ENCODE measurements at places on chromosomes 11 and 22.

- peak; percentile 65 for DNase-seq
These were observed 712 bp upstream of the SLC2A11 start for GRCh38 chr22:23856721-23857605.

DNA sequence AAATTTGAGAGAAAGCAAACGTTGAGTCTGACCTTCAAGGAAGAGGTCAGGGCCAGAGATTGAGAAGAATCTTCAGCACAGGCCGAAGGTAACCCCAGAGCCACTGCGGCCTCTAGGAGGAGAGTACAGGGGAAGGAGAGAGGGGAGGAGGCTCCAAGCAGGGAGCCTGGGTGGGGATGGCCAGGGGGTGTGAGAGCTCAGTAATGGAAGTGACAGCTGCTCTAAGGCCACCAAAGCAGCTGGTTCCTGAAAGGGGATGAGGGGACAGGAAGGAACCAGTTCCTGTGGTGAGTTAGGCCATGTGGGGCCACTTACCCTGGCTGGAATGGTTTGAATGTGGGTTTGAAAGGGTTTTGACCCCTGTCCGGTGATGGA, 46.1 kb downstream of the PISD start:
- DNase-seq: no peak

GRCh38 chr11:69899957-69900821, 81.0 kb upstream of the FGF3 start:
- DNase-seq: no peak

DNA sequence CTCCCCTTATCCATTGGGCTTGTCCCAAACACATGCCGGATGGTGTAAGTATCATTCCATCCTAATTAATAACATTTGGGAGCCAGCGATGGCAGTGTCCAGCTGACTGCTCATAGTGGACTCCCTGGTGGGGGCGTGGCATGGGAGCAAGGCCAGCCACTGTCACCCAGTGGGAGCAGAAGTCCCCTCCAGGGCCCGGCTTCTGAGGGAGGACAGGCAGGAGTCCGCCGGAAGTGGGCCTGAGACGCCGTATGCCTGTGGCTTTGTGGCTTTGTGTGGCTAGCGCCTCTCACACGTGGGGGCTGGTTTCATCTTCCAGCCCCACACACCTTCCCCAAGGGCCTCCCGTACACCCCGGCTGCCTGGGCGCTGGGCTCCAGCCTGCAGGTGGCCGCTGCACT, 124.5 kb downstream of the KCNQ1 start:
- no peak for DNase-seq

DNA sequence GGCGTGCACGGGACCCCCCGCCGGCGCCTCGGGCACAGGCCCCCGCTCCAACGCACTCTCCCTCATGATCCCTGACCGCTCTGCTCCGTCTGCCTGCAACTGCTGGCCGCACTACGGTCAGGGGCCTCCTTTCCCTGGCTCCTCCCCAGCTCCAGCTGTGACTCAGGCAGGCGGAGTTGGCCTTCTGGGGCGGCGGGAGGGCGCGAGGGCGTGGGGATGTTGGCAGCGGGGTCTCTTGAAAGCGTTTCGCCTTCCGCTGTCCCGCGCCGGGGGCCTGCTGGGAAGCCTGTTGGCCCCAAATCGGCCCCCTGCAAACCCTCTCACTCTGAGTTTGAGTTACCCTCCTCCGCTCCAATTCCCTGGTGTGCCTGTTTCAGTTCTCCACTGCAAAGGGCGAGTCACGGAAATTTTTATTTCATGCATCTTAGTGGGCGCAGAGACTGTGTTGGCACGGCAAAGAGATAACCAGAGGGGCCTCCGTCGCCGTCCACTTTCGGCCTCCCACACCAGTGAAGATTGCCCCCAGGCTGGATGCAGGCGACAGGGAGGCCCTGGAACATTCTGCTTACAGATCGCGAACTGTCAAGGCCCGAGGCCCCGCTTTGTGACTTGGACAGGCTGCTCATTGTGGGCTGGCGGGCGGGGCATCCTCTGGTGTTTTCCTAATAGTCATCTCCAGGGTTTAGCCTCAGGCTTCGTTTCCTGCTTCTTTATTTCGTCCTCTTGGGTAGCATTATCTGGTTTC, at the start of gene CAVIN3:
TSS of gene CAVIN3 (minus strand) at position 91 of the 745 bp plus-strand sequence. CDS start at position 66, 25 bp downstream.
- peak; percentile 34 for DNase-seq

GRCh38 chr22:44537467-44537866, 39.4 kb upstream of the RTL6 start:
- no peak for DNase-seq

- peak; percentile 33 for DNase-seq
These were observed 7.8 kb downstream of the SIPA1 start for GRCh38 chr11:65645710-65646109.

- DNase-seq: no peak
These were observed 2.3 kb downstream of the CHID1 start for GRCh38 chr11:908273-908672.

- DNase-seq: no peak
These were observed 20.4 kb downstream of the FBXO7 start for GRCh38 chr22:32494971-32495370.

GRCh38 chr22:31185056-31185455, 25.1 kb downstream of the RNF185 start:
- no peak for DNase-seq

DNA sequence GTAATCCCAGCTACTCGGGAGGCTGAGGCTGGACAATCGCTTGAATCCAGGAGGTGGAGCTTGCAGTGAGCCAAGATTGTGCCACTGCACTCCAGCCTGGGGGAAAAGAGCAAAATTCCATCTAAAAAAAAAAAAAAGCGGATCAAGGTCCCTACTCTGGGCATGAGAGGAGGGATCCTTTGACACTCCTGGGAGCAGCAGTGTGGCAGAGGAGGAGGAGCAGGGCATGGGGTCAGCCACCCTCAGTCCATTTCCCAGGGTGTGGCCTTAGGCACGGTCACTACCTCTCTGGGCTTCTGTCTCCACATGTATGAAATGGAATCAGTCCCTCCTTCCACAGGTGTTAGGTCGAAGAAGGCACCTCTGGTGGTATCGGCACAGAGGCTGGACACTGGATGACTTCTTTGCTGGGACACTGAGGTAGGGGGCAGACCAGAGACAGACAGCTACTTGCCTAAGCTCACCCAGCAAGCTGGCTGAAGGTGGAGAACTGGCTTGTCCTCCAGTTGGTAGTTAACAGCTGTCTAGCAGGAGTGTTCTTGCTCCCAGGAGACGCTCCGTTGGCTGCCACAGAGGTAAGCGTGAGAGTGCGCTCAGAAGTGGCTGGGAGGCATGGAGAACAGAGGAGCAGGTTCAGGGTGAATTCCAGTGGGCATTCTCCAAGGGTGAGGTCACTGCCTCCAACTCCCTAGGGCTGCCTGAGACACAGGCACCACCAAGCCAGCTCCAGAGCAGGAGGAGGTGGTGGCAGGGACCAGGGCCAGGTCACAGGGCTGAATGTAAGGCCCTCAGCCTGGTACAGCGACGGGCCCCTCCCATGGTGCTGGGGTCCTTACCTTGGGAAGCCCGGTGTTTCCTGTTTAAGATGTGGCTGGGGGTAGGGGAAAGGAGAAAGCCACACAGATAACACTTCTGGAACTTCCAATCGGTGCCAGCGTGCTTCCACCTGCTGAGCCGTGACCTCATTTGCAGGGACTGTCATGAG, 19.5 kb downstream of the TXN2 start:
- DNase-seq: peak; percentile 66

GRCh38 chr22:27115816-27116256, 458.4 kb downstream of the MIAT start:
- DNase-seq: peak; percentile 66

DNA sequence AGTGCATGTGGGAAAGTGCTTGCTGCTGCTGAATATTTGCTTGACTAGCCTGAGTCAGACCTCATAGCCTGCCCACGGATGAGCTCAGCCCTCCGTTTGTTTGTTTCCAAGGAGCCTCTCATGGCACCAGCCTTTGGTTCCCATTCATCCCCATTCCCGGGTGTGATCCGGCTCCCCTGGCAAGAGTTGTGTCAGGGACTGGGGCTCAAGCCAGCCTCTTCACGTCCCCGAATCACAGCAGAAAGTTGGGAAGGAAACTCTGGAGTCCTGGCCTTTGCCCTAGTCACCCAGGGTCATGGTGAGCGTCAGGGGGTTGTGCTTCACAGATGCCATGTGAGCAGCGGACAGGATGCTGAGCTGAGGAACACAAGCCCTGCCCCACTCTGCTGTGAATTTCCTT, 13.8 kb downstream of the SEC14L3 start:
- DNase-seq: no peak

DNA sequence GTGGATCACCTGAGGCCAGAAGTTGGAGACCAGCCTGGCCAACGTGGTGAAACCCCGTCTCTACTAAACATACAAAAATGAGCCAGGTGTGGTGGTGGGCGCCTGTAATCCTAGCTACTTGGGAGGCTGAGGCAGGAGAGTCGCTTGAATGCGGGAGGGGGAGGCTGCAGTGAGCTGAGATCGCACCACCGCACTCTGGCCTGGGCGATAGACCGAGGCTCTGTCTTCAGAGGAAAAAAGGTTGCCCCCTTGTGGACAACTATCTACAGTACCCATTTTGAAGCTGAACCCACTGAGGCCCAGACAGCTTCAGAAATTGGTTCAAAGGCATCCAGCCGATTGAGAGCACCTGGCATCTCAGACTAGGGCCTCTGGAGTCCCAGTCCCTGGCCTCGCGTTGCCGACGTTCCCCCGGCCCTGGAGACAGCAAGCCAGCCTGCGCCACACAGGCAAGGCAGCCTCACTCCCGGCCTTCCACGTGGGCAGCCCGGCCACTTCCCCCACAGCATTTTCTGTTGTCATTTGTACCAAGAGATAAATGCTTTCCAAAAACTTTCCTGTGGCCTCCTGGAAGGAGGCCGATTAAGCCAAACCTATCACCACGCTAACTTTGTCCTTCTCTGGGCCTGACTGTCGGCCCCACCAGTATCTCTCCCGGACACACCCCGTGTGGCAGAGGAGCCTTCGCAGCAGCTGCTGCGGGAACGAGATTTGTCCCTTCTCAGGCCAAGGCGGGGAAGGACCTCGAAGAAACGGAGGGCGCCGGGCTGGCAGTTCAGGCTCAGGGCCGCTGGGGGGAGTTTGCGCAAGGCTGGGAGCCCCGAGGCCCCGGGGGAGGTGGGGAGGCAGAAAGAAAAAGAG, 82.8 kb downstream of the FLI1 start:
- DNase-seq: no peak

GRCh38 chr22:29520851-29521250, 32.7 kb downstream of the THOC5 start:
- DNase-seq: peak; percentile 26

DNA sequence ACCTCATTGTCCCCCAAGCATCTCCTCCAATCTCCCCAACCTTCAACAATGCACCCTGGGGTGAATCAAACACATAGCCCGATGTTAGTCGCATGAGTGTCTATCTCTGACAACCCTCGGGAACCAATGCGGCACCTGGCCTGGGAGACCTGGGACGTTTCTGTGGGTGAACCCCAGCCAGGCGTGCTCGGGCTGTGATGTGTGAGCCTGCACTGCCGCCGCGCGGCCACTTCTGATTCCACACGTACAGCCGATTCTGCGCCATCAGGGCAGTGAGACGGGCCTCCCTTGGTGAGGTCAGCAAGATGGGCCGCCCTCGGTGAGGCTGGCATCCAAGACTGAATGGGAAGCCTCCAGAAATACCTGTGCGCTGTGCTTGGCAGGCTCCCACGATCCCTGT, 5.2 kb upstream of the H19 start:
- no peak for DNase-seq

All from astrocyte of the cerebellum (primary cell).